ENCODE measurements at places on chromosomes 12 and 14.

- no peak for DNase-seq
Measured at GRCh38 chr12:117313926-117314325, 47.5 kb downstream of the NOS1 start.

DNA sequence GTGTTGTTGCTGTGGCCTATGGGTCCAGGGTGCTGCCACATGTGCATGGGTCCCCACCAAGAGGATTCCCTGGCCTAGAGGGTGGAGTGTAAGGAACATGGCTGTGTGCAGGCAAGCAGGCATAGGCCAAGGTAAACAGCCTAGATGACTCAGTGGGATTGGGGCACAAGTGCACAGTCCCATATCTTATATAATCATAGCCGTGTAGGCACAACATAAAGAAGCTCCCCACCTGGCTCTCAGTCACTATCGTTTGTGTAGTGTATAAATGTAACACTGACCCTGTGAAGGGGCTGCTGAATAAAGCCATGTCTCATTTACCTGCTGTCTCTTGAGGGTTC is 15.7 kb upstream of the RNASE12 start:
- DNase-seq = peak; percentile 42

DNA sequence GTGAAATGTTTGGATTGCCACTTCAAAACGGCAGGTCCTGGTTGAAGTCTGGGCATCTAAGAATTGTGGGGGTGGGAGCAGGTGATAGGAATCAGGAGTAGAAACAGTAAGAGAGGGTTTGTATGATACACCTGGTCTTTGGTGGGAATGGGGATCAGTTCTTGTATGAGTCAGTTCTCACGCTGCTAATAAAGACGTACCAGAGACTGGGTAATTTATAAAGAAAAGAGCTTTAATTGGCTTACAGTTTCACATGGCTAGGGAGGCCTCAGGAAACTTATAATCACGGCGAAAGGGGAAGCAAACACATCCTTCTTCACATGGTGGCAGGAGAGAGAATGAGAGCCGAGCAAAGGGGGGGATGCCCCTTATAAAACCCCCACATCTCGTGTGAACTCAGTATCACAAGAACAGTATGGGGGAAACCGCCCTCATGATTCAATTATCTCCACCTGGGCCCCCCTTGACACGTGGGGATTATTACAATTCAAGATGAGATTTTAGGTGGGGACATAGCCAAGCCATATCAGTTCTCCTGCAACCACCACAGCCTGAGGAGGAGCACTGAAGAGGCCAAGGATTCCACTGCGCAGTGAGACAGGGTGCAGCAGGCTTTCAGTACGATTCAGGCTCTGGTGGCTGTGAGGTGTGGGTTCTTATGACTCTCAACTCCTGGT is 52.1 kb downstream of the DRAM1 start:
- DNase-seq = no peak

- no peak for DNase-seq
Measured at GRCh38 chr14:32576088-32576795, 247.1 kb downstream of the AKAP6 start.

- DNase-seq = no peak
Measured at GRCh38 chr14:44297437-44297836, 209.6 kb downstream of the FSCB start.

GRCh38 chr14:36070720-36071043 is 105.8 kb downstream of the PTCSC3 start:
- no peak for DNase-seq

GRCh38 chr12:100154474-100155247 is 12.0 kb upstream of the BLTP3B start:
- no peak for DNase-seq

DNA sequence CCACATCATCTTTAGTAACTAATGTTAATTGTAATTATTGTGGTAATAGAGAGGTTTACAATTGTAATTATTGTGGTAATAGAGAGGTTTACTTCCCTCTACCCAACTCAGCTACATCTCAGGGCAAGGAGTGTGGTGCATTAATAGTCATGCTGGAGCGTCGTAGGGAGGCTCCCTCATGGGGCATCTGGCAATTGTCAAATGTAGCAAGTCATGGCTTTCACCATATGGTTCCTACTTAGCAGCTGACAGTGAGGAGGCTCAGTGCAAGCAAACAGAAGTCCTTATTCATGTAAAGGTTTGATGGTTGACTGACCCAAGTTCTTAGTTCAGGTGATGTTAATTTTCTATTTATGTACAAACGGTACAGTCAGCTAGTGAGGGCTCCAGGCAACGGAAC is 1012.0 kb downstream of the FLRT2 start:
- DNase-seq = no peak

DNA sequence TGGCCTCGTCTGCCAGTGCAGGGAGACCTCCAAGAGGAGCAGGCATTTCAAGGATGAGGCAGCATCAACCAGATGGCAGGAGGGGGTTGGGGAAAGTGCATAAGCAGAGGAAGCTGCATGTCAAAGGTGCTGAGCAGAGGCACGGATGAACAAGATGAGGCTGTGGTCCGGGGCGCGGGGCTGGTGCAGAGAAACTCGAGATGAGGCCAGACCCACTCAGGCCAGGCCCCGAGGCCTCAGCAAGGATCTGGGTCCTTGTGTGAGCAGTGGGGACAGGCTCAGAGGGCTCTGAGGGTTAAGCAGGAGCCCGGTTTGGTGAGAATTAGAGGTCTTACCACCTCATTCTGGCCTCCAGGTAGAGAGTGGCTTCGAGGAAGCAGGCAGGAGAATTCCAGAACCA is 98.8 kb downstream of the DICER1 start:
- no peak for DNase-seq

- no peak for DNase-seq
Measured at GRCh38 chr12:936377-937345, 12.8 kb downstream of the RAD52 start.

DNA sequence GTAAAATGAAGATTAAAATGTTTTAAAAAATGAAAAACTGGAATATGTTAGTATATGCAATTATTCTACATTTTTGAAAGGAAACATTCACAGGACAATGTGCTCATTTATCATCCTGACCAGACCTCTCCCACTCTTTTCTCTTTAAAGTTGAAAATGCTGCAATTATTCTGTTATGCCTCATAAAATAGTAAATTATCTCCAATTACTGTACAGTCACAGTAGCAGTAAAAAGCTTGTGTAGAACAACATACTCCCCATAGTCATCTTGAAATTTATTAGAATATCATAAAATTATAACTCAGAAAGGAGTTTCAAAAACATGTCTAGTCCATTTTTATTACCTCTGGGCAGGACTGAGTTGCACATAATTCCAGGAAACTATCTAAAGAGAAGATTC is 250.3 kb downstream of the SYT1 start:
- no peak for DNase-seq

DNA sequence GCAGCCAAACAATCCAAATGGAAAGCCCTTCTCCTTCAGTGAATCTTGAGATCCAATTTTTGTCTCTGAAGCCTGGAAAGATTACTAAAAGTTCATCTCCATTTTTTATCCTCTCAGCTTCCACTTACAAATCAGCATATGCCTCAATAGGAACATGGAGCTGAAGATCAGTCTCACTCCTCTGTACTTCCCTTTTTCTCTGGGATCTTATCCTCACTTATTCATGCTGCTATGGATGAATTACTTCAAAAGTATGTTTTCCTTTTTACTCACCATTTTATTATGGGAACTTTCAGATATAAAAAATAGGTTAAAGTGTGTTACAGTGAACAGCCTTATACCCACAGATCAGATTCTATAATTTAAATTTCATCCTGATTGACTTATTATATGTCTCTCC is 14.4 kb upstream of the NTF3 start:
- no peak for DNase-seq

- DNase-seq = no peak
Measured at GRCh38 chr14:68082698-68083291, 263.2 kb downstream of the RAD51B start.

Data from RWPE2 (cell line).